ENCODE measurements at places on chromosomes 5 and 9.
A peak's percentile ranks its signal among the peaks of the same experiment; 100 is the strongest.

DNA sequence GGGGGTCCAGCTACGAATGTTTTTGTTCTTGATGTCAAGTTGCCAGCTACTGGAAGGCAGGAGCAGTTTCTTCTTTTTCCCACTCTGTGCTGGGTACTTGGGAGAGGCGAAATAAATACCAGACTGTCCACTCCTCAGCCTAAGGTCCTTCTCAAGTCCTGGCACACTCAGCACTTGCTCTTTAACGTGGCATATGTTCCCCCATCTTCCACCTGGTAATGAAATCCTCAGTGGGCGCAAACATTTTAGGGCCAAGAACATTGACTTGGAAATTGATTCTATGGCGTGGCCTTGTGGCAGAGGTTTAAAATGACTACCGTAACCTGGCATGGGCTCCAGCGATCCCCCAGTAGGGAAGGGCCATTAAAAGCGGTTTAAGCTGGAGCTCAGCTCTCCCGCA, 51.1 kb upstream of the UBTD2 start:
- DNase-seq: no peak

- DNase-seq: no peak
Measured at GRCh38 chr5:15168358-15168757, 296.8 kb upstream of the ANKH start.

GRCh38 chr5:65152131-65152530, 329.6 kb downstream of the ADAMTS6 start:
- DNase-seq: no peak

DNA sequence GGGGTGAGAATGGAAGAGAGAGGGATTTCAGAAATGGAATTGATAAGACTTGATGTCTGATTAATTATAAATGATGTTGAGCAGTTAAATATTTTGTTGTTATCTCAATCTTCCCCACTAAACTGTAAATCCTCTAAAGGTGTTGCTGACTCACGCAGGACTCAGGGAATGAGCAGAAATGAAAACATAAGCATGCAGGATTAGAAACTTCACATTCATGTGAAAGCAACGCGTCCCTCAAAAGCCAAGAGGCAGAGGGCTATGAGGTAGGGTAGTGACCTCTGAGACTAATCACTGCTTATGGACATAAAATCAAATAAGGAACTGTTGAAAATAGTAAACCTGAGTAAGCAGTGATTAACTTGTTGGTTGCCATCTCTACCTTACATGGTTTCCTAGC, 21.1 kb downstream of the ADAMTSL1 start:
- no peak for DNase-seq

DNA sequence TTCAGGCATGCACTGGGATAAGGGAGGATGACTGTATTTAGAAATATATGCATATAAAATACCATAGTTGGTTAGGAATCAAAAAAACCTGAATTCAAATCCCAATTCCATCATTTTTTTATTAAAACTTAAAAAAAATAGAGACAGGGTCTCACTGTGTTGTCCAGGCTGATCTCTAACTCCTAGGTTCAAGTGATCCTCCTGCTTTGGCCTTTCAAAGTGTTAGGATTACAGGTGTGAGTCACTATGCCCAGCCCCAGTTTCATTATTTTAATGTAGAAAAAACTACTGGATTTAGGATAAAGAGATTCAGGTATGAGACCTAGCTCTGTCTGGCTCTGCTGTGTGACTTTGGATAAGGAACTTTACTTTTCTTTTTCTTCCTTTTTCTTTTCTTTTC, 3.3 kb upstream of the LARP1 start:
- DNase-seq: no peak

GRCh38 chr9:18463991-18464390, 10.0 kb upstream of the ADAMTSL1 start:
- DNase-seq: no peak

GRCh38 chr9:121865060-121865459, 213.6 kb downstream of the DAB2IP start:
- no peak for DNase-seq

GRCh38 chr9:126500600-126501382, 112.9 kb upstream of the LMX1B start:
- DNase-seq: peak; percentile 79

DNA sequence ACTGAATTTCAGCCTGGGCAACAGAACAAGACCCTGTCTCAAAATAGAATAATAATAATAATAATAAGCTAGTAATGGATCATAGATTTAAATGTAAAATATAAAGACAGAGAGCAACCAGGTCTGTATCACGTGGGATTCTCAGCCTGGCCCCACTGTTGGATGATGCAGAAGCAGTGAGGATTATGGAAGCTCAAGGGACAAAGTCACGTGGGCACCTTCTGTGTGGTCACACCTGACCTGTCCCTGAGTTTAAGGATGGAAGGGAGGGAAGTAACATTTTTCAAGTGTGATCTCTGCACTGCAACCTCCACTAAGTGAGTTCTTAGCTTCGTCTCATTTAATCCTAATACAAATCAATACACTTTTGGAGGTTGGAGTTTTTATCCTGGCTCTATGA, 212.5 kb upstream of the IER5L start:
- DNase-seq: no peak

GRCh38 chr9:132341177-132341840, 13.5 kb downstream of the SETX start:
- DNase-seq: no peak

DNA sequence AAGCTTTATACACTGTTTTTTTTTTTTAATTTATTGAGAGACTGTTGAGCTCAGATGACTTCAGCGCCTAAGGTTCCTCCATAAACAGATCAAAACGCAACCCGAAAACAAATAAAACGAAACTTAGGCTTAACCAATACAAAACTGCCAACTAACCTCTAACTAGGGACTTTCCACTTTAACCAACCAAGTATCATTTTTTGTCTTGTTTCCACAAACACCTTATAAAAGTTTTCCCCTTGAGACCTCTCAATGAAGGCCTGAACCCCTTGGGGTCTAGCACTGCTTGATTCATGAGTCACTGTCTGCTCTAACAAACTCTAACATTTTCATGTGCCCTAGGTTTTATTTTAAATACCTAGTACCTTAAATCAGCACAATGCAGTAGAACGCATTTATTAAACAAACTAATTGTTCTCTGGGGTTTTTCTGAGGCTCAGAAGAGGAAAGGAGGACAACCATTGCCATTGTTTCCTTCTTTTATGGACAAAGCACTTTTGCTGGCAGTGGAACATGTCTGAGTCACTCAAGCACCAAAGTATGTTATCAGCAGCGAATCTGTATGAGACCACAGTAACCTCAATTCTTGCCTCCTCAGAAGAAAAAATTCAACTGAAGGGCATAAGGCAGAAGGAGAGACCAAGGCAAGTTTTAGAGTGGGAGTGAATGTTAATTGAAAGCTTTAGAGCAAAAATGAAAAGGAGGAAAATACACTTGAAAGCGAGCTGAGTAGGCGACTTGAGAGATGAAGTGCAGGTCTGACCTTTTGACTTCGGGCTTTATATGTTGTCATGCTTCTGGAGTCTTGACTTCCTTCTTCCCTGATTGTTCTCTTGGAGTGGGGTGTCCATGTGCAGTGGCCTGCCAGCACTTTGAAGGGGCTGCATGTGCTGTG, 97.7 kb upstream of the HCN1 start:
- peak; percentile 36 for DNase-seq

DNA sequence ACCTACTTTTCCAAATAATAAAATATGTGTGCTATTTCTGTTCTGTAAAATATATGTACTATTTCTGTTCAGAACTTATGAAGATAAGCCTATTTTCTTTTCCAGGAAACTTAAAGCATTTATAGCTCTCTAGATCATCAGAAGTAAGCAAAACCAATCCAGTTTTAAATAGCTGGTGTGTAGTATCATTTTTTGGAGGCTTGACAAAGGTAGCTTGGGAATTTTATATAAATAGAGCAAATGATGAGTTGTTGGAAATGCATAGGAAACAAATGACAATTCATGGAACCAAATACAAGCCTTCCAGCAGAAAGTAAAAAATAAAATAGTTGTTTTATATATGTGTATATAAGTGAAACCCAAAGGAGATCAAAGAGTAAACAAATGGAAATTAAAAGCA, 1038.1 kb upstream of the ARRDC3 start:
- no peak for DNase-seq

Measured in activated CD4-positive, alpha-beta T cell treated with anti-CD3 and anti-CD28 coated beads, Interleukin-2, Interleukin-6, amounts not matched to agents 100 ng/mL and 50 ng/mL, durations not matched to agents 16 hours and 8 hours (primary cell).